ENCODE measurements at places on chromosomes 7 and 10.

DNA sequence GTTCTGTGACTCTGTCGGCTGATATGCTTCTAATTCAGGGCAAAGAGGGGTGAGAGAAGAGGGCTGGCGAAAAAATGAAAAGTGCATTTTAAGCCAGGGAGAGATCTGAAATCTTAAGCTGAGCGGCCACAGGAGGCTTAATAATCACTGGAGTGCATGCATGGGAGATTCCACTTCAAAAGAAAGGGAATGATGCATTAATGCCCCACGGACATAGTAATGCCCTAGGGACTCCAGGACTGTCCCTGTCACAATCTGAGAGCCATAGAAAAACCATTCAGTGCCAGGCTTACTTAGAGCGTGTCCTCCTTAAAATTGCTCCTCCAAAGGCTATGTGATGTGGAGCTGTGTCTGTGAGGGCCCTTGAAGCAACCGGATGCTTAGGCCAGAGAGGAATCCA is 75.1 kb downstream of the NHLRC2 start:
- no peak for DNase-seq

DNA sequence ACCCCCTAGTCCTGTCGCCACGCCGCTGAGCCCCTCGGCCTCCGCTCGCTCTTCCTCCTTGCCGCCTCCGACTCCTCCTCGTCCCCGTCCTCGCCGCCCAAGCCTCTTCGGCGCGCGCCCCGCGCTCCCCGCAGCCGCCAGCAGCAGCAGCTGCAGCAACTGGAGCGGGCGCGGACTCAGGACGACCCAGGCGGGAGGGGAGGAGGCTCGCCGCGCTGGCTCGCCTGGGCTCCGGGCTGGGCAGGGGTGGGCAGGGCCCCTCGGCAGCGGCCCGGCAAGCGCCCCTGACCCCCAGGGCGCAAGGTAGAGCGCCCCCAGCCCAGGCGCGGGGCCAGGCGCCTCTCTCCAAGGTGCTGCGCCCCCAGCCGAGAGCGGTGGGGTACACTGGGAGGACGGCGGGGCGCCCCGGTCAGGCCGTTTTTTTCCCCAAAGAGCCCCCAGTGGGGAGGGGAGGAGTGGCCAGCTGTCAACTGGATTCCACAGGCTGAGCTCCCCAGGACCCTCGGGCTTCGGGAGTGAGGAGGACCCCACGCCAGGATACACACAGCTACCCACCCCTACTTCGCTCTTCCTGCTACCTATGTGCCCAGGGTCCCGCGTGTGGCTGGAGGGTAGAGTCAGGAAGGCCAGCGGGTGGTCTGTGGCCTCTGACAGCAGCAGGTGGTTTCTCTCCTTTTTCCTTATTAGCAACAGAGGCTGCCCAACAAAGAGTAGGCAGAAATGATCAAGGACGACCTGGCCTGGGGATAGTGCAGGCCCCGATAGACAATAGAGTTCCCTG is 903 bp upstream of the KCNMA1 start:
- no peak for DNase-seq

DNA sequence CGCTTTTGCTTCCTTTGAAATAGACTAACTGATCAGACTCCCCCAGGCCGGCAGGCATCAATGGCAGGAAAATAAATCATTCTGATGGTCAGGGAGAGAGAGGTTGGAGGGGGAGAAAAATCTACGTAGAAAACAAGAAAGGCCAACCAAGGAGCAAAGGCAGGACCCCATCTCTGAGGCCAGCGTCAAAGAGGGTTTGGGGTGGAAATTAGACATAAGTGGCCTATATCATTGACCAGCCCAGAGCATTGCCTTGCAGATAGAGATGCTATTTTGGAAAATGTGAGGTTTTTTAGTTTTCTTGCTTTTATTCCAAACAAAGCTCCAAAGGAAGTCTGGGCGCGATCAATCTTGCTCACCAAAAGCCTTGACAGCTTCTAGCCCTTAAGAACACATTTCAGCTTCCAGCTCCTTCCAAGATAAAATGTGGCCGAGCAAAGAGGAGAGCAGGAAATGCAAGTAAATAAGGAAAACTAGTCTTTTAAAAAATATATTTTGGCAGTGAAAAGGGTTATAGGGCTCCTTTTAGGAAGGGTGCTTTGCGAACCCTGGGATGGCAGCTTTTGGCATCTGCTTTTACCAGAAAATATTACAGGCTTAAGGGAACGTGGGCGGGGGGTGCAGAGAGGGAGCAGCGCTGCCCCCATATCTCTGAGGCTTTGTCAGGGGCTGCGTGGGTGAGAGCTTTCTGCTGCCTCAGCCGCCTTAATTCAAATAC is 2.0 kb upstream of the HOXA2 start:
- DNase-seq = no peak

DNA sequence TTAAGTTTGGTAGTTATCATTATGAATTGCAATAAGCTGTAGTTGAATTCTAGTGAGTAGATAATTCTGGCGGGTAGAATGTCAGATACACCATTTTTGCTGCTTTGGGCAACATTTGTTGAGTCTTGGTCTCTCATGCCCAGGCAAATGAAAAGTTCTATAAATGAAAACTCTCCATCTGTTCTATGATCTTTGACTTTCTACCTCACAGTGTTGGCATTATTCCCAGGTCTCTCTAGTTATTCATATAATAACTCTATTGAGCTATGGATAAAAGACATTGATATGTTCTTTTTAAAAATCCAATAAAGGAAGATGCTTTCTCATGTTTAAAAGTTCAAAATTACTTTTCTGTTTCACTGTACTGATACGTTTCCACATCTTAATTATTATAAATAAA is 415.3 kb upstream of the SEMA3D start:
- peak; percentile 20 for DNase-seq

- no peak for DNase-seq
Measured at GRCh38 chr7:87779806-87780205, 96.4 kb downstream of the SLC25A40 start.

GRCh38 chr10:105952153-105952552 is 1212.4 kb downstream of the SORCS1 start:
- DNase-seq = no peak

- DNase-seq = no peak
Measured at GRCh38 chr7:70668606-70669358, 463.2 kb upstream of the GALNT17 start.

DNA sequence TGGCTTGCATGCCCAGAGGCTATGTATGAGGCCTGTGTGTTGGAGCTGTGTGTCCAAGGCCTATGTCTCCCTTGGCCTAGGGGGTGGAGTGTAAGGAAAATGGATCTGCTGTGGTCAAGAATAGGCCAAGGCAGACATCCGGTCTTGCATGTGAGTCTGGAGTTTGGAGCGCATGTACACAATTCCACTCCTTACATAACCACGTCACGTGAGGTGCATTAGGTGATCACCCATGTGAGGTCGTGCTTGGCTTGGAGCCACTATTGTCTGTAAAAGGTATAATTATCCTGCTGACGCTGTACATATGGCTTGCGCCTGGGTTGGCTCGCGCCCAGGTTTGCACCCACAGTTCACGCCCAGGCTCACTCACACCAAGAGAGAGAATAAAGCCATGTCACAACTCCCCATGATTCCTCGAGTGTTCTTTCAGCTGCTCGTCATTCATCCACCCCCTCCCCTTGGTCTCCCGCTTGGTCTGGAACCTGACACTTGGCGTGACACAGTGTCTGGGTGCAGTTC is 105.5 kb downstream of the BICC1 start:
- no peak for DNase-seq

DNA sequence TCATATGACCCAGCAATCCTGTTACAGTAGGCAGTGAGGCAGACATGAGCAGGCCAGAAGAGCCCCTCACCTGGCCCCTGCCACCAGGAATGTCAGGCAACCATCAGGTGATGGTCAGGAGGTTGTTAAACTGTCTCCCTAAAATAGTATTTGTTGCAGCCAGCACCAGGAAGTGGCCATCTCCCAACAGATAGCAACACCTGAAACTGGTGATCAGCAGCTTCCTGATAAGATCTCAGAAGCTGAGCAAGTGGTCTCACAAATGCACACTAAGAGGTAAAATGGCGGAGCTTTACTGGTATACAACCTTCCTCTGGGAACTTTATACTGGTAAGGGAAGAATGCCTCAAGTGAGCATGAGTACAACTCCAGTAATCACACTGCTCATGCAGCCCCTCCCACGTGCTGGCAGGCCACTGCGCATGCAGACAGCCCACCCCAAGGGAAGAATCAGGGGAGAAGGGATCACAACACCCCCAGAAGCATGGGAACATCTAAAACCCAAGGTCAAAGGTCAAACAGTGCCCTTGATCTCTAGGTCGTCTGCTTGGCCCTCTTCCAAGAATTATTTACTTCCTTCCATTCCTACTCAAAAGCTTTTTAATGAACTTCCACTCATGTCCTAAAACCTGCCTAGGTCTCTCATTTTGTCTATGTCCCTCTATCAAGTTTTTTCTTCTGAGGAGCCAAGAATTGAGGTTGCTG is 133.5 kb downstream of the DOCK4 start:
- no peak for DNase-seq

- DNase-seq = no peak
Measured at GRCh38 chr10:111107846-111108245, 31.0 kb downstream of the ADRA2A start.

DNA sequence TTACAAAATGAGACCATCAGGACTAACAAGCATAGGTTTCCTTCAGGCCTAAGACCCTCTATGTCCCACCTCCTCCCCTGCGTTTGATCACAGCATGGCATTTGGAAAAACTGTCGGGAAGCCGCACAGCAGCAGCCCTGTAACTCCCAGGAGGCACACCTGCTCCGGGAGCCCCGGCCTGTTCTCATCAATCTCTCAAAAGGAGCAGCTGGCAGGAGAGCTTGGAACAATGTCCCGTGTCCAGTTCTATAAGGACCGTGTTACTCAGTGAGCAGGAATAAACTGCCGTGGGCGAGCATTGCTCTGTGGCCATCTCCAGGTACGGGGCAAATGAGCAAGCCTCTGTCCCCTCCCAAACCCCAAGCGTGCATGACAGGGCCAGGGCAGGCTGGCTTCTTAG is 236.9 kb downstream of the SFMBT2 start:
- no peak for DNase-seq

DNA sequence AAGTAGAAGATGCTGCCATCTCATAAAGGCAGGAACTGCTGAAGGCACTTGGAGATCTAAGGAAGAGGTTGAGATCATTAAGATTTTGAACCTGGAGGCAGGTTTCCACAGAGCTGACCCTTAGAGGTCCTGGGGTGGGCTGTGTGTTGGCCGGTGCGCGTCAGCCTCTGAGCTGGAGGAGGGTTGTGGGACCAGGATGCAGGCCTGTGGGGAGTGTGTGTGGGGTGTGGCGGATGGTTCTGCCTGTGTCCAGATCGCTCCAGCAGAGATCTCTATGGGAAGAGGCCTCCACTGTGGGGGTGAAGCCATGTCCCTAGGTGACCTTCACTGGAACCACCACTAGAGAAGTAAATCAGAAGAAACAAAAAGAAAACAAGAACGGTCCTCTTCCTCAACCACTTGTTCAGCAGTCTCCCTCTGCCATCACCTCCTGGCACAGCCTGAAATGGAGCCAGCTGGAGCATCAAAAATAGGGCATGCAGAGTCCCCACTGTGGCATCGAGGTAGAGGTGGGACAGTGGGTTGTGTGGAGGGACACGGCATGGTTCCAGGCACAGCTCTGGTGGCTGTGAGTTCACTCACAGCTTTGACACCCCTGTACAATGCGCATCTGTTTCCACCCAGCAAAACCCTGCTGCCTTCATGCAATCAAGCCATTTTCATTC is 453.8 kb downstream of the TCERG1L start:
- no peak for DNase-seq

- DNase-seq = no peak
Measured at GRCh38 chr7:104453190-104453589, 124.8 kb downstream of the LHFPL3 start.

DNA sequence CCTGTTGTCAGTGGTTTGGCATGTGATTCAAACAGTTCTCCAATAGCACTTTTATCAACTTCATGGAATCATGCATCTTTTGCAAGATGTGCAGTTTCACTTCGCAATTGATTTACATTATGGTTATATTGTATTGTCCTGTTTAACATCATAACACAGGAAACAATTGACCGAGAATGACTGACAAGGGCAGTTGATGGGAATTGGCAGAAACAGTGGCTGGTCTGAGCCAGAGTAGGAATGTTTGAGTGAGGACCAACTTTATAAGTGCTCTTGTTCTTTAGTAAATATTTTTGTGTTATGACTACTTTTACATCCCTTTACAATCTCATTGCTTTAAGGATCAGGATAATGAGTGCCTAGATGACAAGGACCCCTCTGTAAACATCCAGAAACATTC is 2.2 kb downstream of the KLHL7 start:
- DNase-seq = peak; percentile 14

GRCh38 chr10:34049469-34049868 is 715.0 kb upstream of the NRP1 start:
- no peak for DNase-seq

DNA sequence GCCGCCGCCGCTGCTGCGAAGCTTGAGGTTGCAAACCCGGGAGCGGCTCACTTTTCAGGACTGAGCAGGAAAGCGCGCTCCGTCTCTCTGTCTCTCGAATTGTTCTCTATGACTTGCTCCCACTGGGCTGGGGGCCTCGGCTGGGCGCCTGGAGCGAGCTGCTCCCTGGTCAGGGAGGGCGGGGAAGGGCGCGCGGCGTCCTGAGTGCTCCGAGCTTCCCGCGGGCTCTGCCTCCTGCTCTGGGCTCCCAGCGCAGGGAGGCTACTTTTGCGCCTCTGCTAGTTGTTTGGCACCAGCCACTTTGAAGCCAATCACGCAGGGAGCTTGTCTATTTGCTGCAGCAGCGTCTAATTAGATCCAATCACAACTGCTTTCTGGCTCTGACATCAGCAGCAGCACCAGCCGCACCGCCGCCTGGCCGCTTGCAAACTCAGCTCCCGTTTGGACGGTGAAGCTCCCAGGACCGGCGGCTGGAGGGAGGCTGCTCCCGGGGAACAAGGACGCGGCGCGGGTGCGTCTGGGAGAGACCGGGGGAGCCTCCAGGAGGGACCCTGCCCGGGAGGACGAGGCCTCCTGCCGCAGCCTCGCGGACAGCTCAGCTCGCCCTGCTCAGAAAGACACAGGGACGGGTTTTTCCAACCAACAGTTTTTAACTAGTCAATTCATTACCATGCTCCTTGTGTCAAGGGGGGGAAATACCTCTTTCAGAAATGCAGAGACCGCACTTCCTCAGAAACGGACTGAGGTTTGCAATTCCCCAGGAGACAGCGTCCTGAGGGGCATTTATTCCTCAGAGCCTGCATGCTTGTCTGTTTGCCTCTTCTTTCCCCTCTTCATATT is at the start of gene ADARB2:
ADARB2 (minus strand) TSS at position 304 of the 840 bp plus-strand sequence.
- DNase-seq = peak; percentile 80

GRCh38 chr7:90488220-90488619 is 18.8 kb downstream of the PTTG1IP2 start:
- DNase-seq = no peak

DNA sequence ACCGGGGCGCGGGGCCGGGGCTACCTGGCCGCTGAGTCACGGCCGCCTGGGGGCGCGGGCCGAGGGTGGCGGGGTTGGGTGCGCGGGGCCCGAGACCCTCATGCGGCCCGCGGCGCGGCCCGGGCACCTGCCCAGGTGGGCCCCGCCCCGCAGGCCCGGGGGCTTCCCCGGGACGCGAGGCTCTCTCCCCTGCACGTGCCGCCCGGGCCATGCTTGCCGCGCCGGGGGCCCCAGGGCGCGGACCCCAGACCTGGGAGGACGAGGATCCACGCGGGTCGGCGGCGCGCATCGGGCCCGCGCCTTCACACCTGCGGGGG is 402 bp downstream of the MAFK start:
- DNase-seq = no peak

All from pons (tissue), 1 donor.